ENCODE measurements at places on chromosomes 2 and 18.

DNA sequence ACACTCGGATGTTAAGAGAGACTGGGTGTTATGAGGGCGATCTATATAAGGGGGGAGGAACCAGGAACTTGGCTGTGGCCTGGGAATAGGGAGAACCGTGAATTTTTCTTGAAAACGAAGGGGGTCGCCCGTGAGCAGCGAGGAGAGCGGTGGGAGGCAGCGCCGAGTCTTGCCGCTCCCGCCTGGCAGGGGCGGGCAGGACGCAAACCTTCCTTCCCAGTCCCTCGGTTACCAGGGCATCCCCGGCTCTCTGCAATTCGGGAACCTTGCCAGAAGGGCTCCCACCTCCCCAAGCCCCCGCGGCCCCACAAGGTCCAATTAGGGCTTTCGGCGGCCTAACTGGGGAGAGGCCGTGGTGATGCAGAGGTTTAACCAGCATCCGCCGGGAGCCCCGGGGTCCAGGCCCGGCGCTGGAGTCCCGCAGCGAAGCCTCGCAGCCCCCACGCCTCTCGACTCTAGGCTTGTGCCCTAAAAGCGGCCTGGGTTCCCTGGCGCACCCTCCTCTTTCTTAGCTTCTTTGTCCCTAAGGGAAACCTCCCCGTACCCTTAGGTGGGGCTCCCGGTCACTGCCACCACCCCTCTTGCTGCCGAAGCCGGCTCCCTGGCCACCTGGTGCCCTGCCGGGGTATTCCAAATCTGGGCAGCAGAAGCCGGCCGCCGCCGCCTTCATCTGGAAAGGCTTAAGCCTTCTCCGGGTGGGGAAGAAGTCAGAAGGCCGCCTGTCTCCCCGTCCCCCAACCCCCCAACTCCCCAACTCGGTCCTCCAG, 680 bp upstream of the FHOD3 start:
- DNase-seq: no peak

- DNase-seq: no peak
These were observed 423.9 kb downstream of the CMPK2 start for GRCh38 chr2:6441800-6442199.

GRCh38 chr18:61426492-61427053, 93.3 kb downstream of the CDH20 start:
- DNase-seq: no peak

DNA sequence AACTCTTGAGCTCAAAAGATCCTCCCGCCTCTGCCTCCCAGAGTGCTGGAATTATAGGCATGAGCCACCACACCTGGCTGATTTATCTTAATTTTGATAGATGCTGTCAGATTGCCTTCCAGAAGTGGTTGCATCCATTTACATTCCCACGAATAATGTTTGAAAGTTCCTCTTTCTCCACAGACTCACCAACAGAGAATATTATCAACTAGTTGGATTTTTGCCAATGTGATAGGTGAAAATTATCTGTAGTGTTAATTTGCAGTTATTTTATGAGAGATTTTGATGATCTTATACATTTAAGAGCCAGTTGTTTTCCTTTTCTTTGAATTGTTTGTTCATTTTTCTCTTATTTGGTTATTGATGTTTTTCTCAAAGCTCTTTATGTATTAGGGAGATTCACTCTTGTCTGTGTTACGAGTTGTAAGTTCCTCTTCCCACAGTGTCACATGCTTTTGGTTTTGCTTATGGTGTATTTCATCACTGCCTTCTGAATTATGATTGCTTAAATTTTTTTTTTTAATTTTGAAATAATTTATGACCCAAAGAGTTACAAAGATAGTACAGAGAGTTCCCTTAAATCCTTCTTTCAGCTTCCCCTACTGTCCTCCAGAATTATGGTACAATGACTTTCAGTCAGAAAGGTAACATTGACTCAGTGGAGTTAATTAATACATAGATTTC, 20.7 kb upstream of the NT5DC4 start:
- DNase-seq: no peak

GRCh38 chr2:61857224-61857623, 3.4 kb upstream of the FAM161A start:
- DNase-seq: no peak

GRCh38 chr2:157897106-157897971, 21.2 kb upstream of the ACVR1 start:
- DNase-seq: peak; percentile 86

- DNase-seq: peak; percentile 19
These were observed 4.8 kb downstream of the TMEM200C start for GRCh38 chr18:5890331-5891183.

- no peak for DNase-seq
These were observed 94.5 kb downstream of the MTCL1 start for GRCh38 chr18:8799596-8800441.

- DNase-seq: peak; percentile 10
These were observed 14.9 kb upstream of the SNED1 start for GRCh38 chr2:240983361-240983995.

- no peak for DNase-seq
These were observed 249.4 kb downstream of the GRB14 start for GRCh38 chr2:164371916-164372315.

- no peak for DNase-seq
These were observed 78.5 kb downstream of the ACAA2 start for GRCh38 chr18:49734836-49735235.

DNA sequence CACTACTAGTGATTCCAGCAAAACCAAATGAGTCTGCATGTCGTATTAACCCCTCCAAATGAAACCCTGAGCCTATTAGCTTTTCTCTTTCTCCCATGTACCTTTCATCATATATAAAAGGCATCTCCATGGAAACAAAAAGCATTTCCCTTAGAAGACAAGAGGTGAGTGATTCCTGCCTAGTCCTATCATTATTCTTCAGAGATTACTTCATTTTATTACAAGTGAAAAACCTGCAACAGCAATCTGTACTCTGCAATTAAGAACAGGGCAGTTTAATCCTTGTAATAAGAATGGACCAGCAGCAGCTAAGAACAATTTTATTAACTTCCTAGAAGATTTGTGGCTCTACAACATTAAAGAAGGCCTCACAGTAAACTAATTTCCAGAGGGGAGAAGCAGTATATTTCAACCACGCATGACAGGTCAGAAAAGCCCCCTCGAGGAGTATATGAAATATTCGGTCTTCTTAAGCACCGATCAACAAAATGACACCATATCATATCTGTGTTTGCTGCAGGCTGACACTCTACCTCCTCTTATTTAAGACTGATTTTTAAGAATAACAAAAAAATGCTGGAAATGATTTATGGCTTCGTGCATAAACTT, 132.3 kb upstream of the TFPI start:
- no peak for DNase-seq

DNA sequence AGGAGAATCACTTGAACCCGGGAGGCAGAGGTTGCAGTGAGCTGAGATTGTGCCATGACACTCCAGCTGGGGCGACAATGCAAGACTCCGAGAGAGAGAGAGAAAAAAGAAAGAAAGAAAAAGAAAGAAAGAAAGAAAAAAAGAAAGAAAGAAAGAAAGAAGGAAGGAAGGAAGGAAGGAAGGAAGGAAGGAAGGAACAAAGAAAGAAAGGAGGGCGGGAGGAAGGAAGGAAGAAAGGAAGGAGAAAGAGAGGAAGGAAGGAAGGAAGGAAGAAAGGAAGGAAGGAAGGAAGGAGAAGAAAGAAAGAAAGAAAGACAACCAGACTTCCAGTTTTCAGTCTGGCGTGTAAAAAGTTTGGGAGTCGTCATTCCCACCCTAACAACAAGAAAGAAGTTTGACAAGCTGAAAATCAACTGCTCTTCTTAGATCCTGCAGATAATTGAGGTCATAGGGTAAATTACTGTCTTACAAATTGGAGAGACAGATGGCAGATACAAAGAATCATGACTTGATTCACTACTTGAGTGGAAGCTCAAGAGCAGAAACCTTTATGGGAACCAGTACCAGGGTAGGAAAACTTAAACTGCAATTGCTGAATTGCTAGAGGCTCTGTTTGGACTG, 15.1 kb upstream of the CYP27C1 start:
- no peak for DNase-seq

DNA sequence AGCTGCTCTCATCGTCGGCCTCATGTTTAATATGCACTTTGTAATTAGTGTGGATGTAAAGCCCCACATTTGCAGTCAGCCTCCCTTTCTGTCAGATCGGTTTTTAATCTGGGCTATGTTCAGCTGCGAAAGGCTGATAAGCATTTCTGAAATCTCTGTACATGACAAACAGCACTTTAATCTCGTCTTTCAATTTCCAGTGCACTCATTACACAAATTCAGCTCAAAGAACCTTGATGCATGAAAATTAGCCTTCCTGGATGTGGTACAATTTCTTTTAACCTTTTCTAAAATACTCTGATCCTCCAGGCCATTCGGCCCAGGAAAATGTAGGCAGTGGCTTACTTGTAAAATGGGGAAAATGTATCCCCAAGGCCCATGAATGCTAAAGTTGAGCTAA, 265.1 kb downstream of the RND3 start:
- DNase-seq: no peak

DNA sequence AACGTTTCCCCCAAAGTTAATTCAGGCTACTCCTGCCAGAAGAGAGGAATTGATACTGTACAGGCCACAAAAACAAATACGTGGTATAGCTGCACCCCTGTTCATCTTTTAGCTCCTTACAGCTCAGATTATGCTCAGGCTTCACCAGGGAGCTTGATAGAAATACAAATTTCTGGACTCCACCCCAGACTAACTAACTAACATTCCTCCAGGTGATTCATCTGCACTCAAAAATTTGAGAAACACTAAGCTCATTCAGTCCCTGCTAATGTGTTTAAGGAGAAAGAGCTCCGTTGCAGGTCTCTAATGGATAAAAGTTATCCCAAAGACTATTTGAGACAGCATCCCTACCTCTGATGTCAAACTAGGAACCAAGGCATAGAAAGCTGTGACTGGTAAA, 36.8 kb upstream of the UNC80 start:
- no peak for DNase-seq

GRCh38 chr2:6526093-6526824, 339.4 kb downstream of the CMPK2 start:
- no peak for DNase-seq

DNA sequence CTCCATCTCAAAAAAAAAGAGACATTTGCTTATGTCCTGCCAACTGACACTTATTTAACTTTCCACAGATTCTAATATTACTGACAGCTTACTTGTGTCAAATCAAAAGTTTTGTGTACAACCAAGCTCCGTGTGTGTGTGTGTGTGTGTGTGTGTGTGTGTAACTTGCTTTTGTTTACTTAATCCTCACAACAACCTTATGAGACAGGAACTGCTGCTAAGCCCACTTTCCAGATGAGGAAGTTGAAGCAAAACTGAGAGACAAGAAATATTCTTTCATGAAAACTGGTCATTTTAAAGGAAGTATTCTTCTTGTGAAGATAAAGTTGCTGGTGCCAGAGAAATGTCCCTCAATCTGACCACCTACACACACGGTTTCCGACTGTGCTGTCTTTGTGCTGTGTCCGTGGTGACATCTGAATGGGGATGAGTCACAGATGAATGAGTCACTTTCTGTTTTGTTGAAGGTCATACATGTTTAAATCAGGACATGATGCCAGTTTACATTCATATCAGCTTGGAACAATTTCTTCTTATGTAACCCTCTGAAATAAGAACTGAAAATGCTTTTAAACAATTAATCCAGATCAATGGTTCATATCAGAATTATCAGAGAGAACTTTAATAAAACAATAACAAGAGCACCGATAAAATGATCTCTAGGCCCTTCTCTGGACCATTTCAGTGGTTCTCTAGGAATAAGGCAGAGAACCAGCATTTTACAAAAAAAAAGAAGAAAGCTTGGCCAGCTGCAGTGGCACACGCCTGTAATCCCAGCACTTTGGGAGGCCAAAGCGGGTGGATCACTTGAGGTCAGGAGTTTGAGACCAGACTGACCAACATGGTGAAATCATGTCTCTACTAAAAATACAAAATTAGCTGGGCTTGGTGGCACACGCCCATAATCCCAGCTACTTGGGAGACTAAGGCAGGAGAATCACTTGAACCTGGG, 95.5 kb downstream of the THNSL2 start:
- DNase-seq: no peak

DNA sequence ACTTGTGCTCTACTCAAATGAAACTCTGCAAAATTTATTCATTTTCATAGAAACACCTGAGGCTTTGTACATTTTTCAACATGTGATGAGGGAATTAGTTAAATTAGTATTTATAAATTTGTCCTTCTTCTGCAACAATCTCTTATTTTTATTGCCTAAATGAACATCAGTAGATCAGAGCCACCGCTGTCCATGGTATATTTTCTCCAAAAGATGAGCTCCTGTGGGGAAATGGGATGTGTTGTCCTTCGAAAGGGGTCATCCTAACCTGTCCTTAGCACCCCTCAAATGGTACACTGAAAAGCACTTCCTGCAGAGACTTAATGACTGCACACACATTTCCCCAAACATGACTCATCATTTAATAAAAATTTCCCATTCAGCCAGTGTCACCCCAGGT, 714.6 kb downstream of the MBD2 start:
- no peak for DNase-seq

- DNase-seq: no peak
These were observed 682 bp upstream of the SCLY start for GRCh38 chr2:238060096-238060541.

GRCh38 chr2:189514104-189514503, 66.5 kb downstream of the SLC40A1 start:
- no peak for DNase-seq

GRCh38 chr2:195648787-195649186, 8.2 kb upstream of the SLC39A10 start:
- DNase-seq: no peak

DNA sequence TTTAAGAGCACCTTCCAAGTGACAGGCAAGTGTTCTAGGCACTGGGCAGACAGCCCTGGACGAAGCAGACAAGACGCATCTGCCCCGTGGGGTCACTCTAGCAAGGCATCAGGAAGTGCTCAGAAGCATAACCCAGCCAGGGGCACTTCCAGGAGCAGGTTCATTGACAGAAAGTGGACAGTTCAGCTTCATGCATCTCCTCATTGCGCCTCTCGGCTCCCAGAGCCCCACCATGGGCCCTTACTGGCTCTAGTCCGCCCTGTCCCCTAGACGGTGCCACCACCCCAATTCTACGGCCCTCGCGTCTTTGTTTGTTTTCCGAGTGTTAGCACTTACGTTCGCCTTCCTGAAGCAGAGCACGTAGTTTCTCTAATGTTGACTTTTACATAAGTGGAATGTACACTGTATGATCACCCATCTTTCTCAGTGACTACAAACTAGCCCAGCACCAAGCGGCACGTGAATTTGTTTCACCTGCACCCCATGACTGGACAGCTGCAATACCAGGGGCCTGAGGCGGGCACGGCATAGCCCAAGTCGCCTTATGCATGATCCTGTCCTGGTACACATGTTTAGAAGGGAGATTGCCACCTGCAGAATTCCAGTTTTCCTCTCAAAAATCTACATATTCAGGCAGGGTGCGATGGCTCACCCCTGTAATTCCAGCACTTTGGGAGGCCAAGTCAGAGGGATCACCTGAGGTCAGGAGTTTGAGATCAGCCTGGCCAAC, 33.2 kb downstream of the SNED1 start:
- DNase-seq: no peak

GRCh38 chr2:120094795-120095194, 81.9 kb downstream of the EPB41L5 start:
- DNase-seq: no peak

Data from T-helper 1 cell (primary cell).